ENCODE measurements at places on chromosomes 7 and 10.

GRCh38 chr10:65891073-65891981 is 1034.5 kb upstream of the LRRTM3 start:
- no peak for DNase-seq

- no peak for DNase-seq
These were observed 7.8 kb downstream of the ZNF467 start for GRCh38 chr7:149765399-149766121.

GRCh38 chr10:30819341-30820181 is 190.0 kb upstream of the LYZL2 start:
- no peak for DNase-seq

- peak; percentile 0 for DNase-seq
These were observed 461.0 kb upstream of the NRG3 start for GRCh38 chr10:81414038-81414437.

DNA sequence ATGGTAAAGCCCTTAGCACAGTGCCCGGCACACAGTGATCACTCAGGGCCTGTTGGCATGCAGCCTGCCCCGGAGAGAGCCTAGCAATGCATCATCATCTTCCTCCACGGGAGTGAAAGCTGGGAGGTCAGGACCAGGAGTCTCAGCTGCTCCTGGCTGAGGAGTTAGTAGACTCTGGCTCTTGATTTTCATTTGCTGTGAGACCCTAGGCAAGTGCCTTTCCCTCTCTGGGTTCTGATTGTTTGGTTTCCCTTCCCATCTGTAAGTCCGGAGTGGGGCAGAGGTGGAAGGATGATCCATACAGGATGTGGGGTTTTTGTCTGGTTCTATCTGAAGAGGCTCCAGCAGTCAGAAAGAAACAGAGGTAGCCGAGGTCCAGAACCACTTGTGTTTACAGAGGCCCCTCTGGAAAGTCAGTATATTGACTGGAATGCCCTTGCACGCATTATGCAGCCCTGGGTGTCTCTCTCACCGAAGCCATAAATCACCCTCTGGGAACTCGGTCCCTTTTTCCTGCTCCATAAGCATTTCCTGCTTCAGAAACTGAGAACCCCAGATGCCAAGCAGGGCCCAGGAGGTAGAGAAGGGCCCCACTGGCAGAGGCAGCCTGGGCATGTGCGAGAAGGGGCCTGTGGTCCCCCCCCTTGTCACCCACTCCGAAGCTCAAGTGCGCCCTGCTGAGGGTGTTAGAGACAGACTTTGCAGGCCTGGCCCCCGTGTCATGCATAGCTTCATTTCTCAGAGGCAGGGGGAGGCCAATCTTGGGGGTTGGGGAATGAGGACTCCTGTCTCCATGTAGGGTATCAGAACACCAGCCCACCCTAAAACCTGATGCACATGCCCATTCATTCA is 8.5 kb downstream of the UNC5B start:
- DNase-seq: no peak

DNA sequence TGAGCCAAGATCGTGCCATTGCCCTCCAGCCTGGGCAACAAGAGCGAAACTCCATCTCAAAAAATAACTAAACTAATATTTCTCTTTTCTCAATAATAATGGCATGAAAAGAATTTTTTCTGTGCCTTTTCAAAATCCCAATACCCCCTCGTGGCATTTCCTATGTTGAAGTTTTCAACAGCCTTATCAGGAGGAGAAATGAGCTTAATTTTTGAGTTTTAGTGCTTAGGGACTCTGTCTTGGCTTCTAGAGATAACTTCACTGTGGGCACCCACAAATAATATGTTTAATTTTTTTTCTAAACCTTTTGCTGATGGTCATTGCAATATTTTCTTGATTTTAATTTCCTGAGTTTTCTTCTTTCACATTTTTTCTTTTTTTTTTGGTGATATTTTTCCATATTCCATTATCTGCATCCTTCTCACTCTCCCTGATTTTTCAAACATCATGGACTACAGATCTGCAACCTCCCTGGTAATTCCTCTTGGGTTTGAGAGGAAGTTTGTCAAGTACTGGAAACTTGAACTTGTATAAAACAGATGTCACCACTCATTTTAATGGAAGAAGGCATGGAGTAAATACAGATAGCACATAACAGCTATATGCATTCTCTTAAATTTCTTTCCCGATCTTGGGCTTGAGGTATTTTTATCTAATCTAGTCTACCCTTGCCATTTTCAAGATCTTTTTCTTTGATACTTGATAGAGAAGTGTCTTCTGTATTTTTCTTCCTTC is 84.0 kb downstream of the KAT6B start:
- no peak for DNase-seq

DNA sequence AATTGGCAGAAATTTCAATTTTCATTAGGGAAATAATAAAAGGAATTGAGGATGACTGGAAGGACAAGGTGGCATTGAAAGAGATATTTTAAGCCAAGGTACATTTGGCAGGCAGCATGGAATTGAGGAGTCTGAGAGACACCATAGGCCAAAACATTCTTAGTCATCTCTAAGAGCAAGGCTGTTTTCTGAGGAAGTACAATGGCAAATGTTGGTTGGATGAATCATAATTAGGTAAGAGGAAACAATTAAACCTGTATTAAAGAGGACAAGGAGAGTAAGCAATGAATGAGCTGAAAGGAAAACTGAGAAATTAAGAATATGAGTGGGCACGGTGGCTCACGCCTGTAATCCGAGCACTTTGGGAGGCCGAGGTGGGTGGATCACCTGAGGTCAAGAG is 86.3 kb downstream of the MRPL32 start:
- DNase-seq: no peak

DNA sequence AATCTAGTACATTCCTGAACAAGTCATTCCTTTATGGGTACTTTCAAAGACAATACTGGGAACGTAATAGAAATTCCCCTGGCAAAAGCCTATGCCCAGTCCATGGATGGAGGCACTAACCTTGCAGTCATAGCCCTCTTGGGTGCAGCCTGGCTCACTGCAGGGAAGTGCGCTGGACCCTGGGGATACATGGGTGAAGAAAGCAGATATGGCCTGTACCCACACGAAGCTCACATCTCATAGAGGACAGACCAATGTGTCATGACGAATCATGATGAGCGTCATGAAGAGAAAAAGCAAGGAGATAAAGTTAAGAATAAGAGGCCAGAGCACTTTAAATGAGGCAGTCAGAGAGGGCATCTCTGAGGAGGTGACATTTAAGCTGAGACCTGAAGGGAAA is 11.8 kb downstream of the PRLHR start:
- DNase-seq: no peak
